IPS DF 19.7 (cell line): ENCODE measurements at places on chromosomes 4 and X.

DNA sequence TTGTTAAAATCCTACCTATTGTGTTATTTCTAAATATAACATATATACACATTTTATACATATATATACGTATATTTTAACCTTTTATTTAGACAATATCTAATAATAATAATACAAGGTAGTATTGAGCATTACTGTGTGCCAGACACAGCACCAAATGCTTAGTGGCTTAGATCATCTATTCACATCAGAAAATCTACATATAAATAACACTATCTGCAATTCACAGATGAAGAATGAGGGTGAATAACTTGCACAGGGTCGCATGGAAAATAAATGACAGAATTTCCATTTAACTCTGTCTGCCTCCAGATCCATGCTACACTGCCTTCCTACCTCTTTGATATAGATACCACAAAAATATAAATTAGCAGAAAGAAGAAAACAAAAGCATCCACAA is 37.7 kb downstream of the SHROOM4 start:
- DNase-seq: no peak

GRCh38 chrX:151753313-151754046 is 18.9 kb downstream of the CNGA2 start:
- no peak for DNase-seq

- DNase-seq: no peak
Observed at GRCh38 chr4:55186123-55186522, 60.7 kb upstream of the KDR start.

GRCh38 chr4:152979731-152980330 is 43.7 kb downstream of the FHDC1 start:
- no peak for DNase-seq

DNA sequence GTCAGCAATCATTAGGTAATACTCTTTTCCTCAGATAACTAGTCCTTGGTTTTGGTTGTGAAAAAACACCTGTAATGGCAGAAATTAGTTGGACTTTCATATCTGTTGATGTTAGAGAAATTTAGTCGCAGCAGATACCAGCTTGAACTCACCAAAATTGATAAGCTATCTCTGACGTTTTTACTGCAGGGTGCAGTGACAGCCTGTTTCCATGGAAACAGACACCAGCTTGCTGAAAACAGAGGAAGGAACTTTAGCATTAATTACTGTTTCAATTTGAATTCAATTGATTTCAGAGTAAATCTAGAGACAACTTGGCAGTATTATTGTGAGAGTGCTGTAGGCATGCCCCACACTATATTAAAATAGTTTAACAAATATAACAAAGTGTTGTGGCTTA is 246.5 kb downstream of the PPP1R2C start:
- no peak for DNase-seq

DNA sequence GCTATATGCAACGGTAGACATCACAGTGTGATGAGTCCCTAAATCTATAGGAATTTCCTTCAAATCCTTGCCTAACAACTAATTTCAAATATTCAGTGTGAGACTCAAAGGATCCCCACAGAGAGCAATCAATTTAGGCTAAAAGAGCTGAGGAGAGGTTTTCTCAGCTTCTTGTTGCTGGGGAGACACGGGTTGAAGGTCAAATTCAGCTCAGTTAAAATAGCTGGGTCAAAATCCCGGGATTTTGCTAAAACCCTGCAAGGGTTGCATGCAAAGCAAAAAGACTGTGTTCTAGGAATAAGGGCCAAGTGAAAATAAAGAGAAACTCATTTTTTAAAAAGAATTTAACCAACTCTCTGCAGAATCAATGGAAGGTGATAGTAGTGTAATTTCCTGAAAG is 1073.4 kb downstream of the NLGN4X start:
- no peak for DNase-seq

DNA sequence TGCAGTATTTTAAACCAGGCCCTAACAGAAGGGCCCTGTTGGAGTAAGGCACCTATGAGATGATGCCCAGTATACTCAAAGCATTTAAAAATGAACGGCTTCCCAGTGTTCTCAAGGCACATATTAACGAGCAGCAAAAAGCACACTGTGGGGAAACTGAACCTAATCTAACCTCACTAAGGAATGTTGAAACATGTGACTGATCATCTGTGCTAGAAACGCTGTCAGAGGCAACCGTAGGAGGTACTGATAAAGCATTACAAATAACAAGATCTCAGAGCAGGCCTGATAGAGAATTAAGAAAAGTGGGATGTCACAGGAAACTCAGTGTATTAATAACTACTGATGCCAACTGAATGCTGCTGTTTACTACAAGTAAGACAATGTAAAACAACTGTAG is 24.0 kb downstream of the ASB9 start:
- no peak for DNase-seq

GRCh38 chrX:111101580-111101979 is 5.6 kb downstream of the PAK3 start:
- no peak for DNase-seq

- no peak for DNase-seq
Observed at GRCh38 chr4:106565727-106566126, 197.1 kb upstream of the GIMD1 start.

- no peak for DNase-seq
Observed at GRCh38 chr4:42080306-42080705, 72.1 kb downstream of the BEND4 start.

- DNase-seq: peak; percentile 54
Observed at GRCh38 chrX:44332437-44332836, 11.0 kb downstream of the EFHC2 start.

DNA sequence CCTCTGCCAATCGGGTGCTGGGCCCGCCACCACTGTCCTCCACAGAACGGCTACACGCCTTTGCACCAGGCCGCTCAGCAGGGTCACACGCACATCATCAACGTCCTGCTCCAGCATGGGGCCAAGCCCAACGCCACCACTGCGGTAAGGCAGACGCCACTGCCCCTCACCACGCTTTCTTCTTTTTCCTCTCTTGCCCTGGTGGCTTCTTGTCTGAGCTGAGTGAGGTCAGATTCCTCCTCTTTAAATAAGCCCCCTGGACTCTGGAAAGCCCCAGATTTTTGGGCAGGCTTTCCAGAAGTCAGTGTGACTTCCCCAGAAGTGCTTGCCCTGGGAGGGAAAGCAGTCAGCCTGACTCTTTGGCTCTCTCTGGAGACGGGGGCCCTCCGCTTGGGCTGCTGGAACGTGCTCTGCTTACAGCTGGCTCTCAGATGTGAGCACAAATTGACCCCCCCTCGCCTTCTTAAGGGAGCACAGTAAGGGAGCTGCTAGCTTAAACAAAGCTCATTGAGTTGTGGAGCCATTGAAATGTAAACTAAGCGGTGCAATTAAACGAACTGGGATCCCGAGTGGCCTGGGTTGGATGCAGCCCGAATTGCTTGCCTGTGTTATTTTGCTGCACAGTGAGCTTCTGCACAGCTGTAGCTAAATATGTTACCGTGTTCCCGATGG is 243.1 kb downstream of the ANK2 start:
- DNase-seq: peak; percentile 85

- DNase-seq: no peak
Observed at GRCh38 chrX:41459716-41460115, 12.6 kb downstream of the NYX start.

GRCh38 chrX:43557792-43558191 is 98.3 kb upstream of the MAOA start:
- DNase-seq: no peak

DNA sequence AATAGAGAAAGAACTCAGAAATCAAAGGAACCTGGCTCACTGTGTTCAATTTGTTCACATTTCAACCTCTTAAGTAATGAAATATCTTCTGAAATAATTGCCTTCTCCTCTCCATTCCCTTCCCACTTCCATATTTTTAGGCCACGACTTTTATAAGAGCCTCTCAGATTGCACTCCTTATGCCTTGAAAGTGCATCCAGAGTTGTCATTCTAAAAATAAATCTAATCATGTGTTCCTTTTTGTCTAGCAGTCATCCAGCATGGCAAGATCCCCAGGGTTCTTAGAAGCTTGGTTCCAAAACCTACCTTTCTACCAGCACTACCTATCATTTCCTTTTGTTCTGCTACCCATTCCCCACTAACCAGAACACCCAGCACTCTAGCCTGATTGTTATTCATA is 42.4 kb upstream of the RPA4 start:
- DNase-seq: no peak

- no peak for DNase-seq
Observed at GRCh38 chr4:33091961-33092360, 2371.8 kb downstream of the PCDH7 start.

DNA sequence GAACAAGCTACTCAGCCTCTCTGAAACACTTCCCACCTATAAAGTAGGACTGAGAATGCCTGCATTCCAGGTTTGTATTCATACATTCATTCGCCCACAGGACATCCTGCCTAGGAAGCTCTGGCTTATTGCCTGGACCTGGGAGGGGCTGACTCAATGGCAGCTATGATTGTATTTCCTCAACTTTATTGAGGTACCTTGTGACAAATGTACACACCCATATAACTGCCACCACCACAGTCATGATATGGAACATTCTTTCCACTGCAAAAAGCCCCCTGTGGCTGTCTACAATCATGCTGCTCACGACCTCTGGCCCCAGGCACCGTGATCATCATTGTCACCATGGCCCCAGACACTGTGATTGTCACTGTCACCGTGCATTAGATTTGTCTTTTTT is 68.3 kb downstream of the ABLIM2 start:
- no peak for DNase-seq

DNA sequence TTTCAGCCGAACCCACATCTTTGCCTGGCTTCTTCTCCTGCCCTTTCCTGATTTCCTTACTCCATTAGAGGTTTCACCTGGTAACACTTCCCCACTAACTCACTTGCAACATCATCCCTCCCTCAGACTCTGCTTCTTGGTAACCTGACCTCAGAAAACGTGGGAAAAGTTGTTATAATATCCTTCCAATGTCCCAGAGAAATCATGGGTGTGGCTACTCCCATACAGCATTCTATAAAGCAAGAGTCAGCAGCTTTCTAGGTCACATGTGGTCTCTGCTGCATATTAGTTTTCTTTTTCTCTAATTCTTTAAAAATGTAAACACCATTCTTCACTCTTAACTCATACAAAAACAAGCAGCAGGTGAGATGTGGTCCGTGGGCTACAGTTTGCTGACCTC is 283.1 kb upstream of the MAOA start:
- DNase-seq: no peak
